ENCODE measurements at places on chromosomes 11 and 22.
A peak's percentile ranks its signal among the peaks of the same experiment; 100 is the strongest.

- DNase-seq, result no peak
Measured at GRCh38 chr22:46965555-46966494, 203.4 kb downstream of the TBC1D22A start.

DNA sequence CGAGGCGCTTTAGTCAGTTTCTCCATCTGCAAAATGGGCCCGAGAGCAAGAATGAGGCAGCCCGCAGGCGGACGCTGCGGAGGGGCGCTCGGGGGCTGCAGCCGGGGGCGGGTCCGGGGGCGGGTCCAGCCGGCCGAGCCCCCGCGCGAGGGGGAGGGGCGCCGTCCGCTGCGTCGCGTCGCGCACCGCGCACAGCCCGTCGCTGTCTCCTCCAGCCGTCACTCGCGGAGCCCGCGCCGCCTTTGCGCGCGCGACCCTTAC lies 282 bp downstream of the PC start:
- no peak for DNase-seq

GRCh38 chr22:25437414-25438160 lies 126.9 kb upstream of the GRK3 start:
- DNase-seq, result no peak

GRCh38 chr22:21622011-21622918 lies 7.6 kb downstream of the YDJC start:
- no peak for DNase-seq

- DNase-seq, result no peak
Measured at GRCh38 chr11:22339611-22340010, 1.4 kb downstream of the SLC17A6 start.

- no peak for DNase-seq
Measured at GRCh38 chr22:43188829-43189545, 2.1 kb upstream of the TTLL12 start.

DNA sequence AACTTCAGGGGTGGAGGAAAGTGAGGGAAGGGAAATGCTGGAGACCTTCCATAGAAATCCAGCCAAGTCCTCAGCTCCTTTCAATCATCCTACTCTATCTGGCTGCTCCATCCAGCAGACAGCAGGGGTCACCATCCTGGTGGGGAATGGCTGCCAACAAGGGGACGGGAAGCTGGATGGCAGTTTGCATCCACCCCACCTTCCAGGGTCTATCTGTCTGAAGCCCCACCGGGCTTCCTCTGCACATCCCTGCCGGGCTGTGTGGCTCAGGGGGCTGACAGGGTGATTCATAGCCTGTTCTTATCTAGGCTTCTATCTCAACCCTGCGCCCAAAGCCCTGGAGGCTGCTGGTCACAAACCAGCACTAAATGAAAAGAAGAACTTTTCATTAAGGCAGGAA lies 1.1 kb downstream of the SYTL2 start:
- peak; percentile 22 for DNase-seq

DNA sequence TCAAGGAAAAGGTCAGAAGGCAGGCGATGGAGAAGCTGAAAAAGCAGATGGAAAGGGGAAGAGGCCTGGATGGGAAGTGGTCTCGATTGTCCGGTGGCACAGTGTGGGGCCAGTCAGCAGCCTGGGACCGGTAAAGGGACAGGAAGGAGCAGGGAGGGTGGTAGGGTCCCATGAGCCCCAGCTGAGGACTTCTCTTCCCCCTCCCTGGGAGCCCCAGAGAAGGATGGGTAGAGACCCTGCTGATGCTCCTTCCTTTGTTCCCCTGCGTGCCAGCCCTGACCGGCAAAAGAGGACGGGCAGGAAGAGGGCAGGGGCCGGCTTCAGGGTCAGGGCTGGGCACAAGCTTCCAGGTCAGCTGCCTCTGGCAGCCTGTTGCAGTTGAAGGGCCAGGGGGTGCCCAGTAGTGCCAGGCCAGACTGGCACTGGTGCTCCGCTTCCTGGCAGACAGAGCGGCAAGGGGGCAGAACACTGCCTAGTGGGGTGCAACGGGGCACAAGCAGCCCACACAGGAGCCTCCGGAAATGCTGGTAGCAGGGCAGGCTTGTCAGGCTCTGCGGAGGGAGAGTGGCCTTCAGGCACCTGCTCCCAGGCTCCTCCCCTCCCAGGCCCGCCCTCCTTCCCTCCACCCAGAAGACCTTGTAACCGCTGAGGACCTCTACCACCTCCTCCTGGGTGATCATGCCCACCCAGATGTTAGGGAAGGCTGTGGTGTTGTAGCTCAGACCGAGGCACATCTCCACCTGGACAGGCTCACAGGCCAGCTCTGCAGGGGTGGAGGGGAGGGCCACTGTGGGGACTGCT lies 739 bp upstream of the C1QTNF5 start:
- no peak for DNase-seq

- DNase-seq, result peak; percentile 82
Measured at GRCh38 chr22:46758867-46759290, 3.6 kb upstream of the TBC1D22A start.
